ENCODE measurements at places on chromosomes 6 and 20.

GRCh38 chr20:52075400-52075799, 116.2 kb downstream of the ZFP64 start:
- DNase-seq, result no peak

GRCh38 chr6:7579851-7580250, 10.1 kb upstream of the SNRNP48 start:
- no peak for DNase-seq

GRCh38 chr6:30837870-30838269, 46.4 kb upstream of the DDR1 start:
- no peak for DNase-seq

DNA sequence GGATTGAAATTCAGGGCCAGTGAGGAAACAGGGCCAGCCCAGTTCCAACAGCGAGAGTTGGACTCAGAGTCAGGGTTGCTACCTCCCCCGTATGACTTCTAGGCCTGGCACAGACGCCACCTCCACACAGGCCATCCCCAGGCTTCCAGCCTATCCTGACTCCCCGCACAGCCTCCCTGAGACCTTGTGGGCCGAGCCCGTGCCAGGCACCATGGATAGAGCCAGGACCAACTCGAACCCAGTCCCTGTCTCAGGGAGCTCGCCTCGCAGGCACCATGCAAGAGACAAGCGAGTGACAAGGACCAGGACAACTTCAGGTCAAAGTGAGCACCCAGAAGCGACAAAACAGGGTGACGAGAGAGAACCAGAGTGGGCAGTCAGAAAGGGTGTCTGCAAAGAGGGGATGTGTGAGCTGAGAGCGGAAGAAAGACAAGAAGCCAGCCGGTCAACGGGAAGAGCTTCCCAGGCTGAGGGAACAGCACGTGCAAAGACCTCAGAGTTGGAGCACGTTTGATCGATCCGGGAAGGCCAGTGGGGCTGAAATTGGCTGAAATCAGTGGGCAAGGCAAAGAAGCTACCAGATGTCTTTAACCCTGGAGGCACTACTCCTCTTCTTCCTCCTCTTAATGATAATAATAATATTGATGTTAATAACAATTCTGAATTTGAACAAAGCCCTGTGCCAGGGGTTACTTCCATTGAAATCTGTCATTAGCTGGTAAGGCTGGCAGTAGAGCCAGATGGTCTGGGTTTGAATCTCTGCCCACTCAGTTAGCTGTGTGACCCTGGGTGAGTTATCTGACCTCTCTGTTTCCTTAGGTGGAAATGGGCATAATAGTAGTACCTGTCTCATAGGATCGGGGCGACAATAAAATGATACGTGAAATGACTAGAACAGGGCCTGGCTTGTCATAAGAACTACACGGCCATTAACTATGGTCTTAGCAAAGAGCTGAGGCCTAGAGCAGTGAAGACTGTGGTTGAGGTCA, 45.0 kb downstream of the KIAA1755 start:
- DNase-seq, result no peak

DNA sequence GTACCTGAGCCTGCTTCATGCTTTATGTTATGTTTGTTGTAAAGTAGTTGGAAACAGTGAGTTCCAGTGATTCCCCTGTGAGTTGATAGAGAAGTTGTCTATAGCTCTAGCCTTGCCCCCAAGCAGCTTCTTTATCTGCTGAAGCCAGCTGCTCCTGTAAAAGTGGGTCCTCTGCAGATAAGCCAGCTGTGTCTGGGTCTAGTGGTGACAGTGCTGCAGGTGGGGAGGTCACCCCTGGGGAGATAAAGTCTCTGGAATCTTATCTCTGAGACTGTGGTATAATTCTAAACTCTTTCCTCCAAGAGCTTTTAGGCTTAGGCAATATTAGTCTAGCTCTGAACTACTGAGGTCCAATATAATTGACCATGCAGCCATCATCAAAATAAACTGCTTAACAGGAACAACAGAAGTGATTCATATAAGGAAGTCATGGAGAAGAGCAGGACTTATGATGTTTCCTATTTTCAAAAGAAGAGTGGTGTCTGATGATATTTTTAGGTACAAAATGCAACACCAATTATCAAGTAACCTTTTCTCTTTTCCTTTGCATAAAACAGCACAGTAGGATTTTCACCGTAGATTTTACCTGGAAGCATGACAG, 44.2 kb upstream of the TMEM217 start:
- DNase-seq, result no peak

DNA sequence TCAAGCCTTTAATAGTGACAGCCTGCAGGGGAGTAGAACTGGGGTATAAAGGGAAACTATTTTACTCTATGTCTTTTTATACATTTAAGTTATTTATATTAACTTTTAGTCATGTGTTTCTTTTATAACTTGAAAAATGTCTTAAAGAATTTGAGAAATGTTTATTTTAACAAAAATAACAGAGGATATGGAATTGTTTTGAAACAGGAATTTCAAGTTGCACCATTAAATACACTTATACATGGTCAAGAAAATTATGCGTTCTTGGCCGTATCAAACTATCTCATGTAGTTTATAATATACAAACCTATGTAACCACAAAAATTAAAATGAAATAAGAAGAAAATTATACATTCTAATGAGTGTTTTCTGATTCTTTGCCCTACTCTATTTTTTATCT, 282.7 kb downstream of the GRIK2 start:
- no peak for DNase-seq

DNA sequence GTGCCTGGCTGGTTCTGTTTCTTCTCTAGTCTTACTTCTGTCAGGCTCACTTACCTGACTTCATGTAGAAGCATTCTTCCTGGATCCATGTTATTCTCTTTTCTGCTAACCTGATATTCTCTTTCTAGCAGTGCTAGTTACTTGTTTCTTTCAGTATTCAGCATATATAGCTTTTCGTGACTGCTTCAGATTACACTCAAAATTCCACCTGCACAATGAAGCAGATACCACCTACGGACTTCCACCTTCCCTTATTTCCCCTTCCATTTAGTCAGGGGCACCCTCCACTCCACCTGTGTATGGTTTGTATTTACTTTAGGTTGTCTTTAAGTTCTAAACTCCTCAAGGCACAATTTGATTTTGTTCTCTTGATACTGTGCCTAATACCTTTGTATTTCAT, 36.8 kb downstream of the ZFAND3 start:
- no peak for DNase-seq

DNA sequence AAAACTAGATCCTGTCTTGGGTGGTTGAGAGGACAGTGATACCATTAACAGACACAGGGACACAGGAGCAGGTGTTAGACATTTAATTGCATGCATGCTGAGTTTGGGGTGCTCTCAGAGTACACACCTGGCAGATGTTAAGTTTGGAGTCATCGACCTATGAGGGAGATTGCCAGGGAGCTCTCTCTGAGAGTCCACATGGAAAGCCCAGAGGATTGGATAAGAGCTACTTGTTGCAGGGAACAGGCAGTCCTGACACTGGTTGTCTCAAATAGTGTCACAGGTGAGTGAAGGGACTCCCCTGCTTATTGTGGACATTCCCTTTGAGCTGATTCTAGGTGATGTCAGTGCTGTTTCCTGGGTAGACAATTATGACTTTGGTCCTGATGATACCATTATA, 3.1 kb downstream of the ATRN start:
- no peak for DNase-seq

GRCh38 chr6:13013681-13014503, 297.3 kb downstream of the PHACTR1 start:
- peak; percentile 44 for DNase-seq

DNA sequence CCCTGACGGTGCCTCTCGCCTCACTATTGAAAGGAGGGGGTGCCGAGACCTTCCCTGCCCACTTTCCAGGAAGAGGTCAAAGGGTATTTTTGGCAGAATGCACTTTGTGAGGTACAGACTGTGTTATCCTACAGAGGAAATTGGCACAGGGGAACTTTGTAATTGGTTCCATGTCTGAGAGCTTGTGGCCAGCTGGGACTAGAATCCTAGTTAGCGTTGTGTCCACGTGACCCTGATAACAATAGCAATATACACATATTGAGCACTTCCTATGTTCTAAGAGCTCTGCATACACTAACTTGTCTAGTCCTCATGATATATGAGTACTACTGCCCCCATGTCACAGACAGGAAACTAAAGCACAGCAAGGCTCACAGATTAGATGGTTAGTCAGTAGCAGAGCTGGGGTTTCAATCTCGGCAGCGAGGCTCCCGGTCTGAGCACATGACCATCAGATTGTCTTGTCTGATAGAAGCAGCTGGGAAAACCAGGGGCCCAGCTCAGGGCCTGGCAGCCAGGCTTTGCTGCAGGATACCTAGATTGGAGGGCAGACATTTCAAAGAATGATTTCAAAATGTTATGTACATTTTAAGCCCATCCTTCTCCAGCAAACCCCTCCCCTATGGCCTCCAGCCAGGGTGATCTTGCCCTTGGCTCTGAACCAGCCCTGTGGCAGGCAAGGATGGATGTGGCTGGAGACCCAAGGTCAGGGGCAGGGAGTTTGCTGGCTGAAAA, 1.4 kb downstream of the MAPK13 start:
- peak; percentile 69 for DNase-seq

GRCh38 chr20:49951151-49951550, 15.0 kb downstream of the RNF114 start:
- DNase-seq, result peak; percentile 86

DNA sequence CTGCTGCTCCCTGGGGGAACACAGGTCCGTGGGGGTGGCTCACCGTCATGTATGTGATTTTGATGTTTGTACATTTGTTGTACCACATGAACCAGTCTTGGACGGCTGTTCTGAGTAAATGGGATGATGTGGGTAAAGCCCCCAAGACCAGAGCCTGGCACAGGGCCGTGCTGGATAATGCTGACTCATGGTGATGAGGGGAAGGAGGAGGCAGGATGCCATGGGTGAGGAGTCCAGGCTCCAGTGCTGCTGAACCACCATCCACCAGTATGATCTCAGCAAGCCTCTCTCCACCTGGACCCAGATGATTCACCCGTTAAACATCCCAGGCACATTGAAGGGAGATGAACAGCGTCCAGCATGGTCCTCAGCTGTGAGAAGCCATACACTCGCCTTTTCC, 9.6 kb upstream of the APCDD1L start:
- peak; percentile 66 for DNase-seq

DNA sequence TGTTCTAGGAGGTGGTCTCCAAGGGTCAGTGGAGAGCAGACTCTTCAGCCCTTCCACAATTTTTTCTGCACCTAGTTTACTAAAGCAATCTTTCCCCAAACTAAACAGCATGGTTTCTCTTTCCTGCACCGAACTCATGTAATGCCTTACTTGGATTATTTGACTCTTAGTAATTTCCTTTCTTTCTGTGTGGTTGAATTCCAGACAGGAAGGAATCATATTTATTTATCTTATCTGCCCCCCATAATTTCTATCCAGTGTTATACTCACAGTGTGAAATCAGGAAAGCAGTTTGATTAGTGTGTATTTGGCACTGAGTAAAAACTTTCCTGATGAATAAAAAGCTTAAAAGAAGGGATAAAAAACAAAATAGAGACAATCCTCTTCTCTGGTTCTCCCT, 140.3 kb upstream of the STMND1 start:
- DNase-seq, result peak; percentile 27

- DNase-seq, result peak; percentile 78
Measured at GRCh38 chr6:129849456-129849855, 11.7 kb downstream of the TMEM244 start.

- no peak for DNase-seq
Measured at GRCh38 chr20:46573234-46573633, 22.8 kb upstream of the OCSTAMP start.

DNA sequence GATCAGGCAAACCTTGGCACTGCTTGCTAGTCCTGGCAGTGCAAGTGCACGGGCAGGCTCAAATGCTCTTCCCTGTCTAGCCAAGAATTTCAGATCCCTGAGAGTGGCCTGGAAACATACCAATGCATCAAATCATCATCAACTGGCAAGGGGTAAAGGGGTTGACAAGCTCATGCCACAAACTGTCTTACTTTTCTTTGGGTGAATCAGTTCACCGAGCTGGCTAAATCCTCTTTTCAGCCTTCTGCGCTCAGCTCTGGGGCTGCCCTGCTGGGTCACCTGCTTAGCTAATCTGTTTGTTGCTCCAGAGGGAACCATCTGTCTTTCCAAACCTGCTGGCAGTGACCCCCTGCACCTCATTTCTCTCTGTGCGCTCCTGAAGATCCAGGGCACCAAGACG, 59.5 kb downstream of the LYRM4 start:
- DNase-seq, result no peak

GRCh38 chr6:34513646-34514045, 42.5 kb downstream of the SPDEF start:
- no peak for DNase-seq

- DNase-seq, result no peak
Measured at GRCh38 chr6:98946266-98946878, 1.4 kb downstream of the FBXL4 start.

DNA sequence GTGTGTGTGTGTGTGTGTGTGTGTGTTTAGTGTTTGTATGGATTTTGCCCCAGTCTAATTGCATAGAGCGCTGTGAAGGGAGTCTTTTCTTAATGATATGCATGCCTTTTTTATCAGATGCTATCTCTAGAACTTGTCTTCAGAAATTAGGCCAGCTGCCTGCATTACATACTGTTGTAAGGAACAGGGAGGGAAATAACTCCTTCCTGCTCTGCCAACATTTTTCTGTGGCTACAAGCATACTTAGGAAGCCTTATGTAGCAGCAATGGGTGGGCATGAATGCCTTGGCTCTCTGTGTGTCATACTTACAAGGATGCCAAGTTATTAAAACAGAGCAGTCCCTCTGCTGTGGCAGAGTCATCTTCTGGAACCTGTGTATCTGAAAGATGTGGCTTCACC, 8.0 kb upstream of the COL21A1 start:
- DNase-seq, result peak; percentile 28

DNA sequence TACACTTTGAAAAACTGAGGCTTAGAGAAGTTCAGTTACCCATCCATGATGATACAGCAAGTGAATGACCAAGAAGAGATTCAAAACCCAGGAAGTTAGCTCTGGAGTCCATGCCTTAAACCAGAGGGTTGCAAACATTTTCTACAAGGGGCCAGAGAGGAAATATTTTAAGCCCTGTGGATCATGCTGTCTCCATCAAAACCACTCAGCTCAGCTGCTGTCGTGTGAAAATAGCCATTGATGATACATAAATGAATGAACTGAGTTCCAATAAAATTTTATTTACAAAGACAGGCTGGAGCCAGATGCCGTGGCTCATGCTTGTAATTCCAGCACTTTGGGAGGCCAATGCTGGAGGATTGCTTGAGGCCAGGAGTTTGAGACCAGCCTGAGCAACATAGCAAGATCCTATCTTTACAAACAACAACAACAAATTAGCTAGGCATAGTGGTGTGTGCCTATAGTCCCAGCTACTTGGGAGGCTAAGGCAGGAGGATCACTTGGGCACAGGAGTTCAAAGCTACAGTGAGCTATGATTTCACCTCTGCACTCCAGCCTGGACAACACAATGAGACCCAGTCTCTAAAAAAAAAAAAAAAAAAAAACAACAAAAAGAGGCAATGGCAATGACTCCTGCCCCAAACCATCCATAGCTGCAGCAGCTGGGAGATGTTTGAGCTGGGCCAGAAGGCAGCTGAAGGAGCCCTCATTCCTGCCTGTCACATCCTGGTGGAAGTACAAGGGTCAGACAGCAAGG, 44.1 kb upstream of the RIN2 start:
- no peak for DNase-seq

GRCh38 chr6:155033021-155033791, 38.1 kb downstream of the TIAM2 start:
- peak; percentile 36 for DNase-seq

- DNase-seq, result peak; percentile 40
Measured at GRCh38 chr6:109373762-109374161, 8.5 kb downstream of the CD164 start.

GRCh38 chr20:37575884-37576283, 48.2 kb upstream of the BLCAP start:
- no peak for DNase-seq

- no peak for DNase-seq
Measured at GRCh38 chr20:60381643-60382400, 423.6 kb downstream of the CDH26 start.
